Stimulated activated CD8-positive, alpha-beta memory T cell treated with anti-CD3 and anti-CD28 coated beads, Interleukin-2, amount 100 ng/mL, for 48 hours (primary cell): ENCODE measurements at places on chromosomes 11 and 22.

GRCh38 chr11:96145163-96145585, 197.8 kb downstream of the MAML2 start:
- no peak for DNase-seq

GRCh38 chr11:117950301-117950700, 21.1 kb upstream of the TMPRSS13 start:
- DNase-seq, result no peak

- DNase-seq, result no peak
Observed at GRCh38 chr11:117366248-117366647, 38.6 kb downstream of the CEP164 start.

GRCh38 chr11:129458756-129459535, 83.3 kb downstream of the BARX2 start:
- DNase-seq, result no peak

DNA sequence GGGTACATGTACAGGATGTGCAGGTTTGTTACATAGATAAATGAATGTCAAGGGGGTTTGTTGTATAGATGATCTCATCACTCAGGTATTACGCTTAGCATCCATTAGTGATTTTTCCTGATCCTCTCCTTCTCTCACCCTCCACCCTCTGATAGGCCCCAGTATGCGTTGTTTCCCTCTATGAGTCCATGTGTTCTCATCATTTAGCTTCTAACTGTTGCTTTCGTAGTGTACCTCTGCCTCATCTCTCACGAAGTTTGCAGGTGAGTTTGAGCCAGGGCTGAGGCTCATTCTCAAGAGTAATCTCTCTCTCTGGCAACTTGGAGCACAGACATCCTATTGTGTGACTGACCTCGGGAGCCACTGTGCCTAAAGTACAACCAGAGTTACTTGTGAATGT, 4.7 kb upstream of the HBE1 start:
- DNase-seq, result no peak

- no peak for DNase-seq
Observed at GRCh38 chr22:48279461-48279756, 1517.0 kb downstream of the TBC1D22A start.

- no peak for DNase-seq
Observed at GRCh38 chr11:99352642-99353041, 331.9 kb downstream of the CNTN5 start.

DNA sequence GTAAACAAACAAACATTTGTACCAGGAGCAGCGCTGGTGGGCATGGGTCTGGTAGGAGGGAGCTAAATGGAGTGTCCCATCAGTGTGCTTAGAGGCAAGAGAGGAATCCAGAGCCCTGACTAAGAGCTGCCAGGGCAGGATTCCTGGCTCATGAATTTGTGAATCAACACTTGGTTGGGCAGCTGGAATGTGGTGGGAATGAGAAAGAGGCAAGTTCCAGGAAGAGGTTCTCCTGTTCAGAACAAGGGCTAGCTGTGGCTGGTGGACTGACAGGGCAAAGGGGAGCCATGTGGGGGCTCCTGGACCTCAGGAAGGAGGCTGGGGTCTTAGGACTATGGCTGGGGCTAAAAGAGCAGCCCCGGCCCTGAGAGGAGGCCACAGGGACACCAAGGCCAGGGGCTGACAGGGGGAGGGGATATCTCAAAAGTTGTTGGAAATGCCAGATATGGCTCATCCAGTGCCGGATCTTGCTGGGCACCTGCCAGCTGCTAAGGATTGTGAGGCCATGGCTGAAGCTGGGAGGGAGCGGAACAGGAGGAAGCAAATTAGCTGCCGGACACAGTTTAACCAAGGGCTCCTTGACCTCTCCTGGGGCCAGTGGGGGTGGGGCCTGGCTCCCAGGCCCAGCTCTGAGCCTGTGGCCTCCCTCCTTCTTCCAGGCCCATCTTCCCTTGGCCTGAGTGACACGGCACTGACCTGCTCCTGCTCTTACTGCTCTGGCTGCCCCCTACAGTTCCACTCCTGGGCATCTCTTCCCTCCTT, 14.6 kb upstream of the P2RY6 start:
- no peak for DNase-seq

GRCh38 chr11:73997120-73997770, 11.6 kb downstream of the UCP3 start:
- no peak for DNase-seq

- DNase-seq, result no peak
Observed at GRCh38 chr11:123704341-123704740, 37.1 kb downstream of the ZNF202 start.

- DNase-seq, result no peak
Observed at GRCh38 chr11:75562836-75563484, 907 bp downstream of the SERPINH1 start.

DNA sequence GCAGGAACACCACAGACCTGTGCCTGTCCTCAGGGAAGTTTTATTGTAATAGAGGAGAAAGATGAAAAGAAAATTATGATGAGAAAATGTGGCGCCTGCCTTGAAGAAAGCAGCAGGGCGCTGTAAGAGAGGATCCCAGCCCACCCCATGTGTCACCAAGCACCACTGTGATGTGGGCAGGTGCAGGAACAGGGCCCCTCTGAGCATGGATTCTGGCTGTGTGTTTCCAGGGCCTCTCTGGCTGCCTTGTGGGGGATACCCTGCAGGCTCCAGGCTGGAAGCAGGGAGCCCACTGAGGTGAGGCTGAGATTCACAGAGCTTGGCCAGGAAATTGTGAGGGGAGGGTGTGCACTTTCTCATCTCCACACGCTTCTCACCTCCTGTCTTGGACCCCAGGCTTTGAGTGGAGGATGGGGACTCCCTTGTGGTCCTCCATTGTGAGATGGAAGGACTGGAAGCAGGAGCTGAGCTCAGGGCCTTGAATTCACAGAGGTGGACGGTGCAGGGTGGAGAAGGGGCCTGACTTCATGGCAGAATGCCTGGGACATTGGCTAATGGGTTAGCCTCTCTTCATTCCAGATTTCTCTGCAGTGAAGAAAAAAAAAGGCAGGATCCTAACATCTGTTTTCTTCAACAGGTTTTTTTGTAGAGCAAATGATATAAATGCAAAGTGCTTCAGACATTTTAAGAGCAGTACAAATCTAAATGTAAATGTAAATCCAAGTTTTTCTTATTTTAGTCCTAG, 246.6 kb upstream of the B3GAT1 start:
- DNase-seq, result no peak

- DNase-seq, result no peak
Observed at GRCh38 chr11:47288066-47288465, 18.1 kb downstream of the MADD start.

- DNase-seq, result no peak
Observed at GRCh38 chr11:47485107-47485506, 36.2 kb upstream of the RAPSN start.

DNA sequence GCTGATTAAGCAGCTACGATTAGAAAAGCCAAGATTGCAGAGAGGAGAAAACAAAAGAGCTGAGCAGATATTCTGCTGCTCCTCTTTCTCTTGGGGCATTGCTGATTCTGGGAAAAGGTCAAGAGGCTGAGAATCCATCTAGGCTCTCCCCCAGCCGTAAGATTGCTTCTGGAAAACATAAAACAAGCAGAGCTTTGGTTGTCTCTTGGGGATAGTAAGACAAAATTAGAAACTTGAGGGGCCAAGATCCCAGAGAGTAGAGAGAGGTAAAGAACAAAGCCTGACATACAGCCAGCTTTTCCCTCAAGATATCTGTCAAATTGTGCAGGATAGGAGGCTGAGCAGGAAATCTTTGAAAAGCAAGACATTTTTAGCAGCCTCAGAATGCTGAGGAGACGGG, 158.2 kb downstream of the TTC28 start:
- no peak for DNase-seq

DNA sequence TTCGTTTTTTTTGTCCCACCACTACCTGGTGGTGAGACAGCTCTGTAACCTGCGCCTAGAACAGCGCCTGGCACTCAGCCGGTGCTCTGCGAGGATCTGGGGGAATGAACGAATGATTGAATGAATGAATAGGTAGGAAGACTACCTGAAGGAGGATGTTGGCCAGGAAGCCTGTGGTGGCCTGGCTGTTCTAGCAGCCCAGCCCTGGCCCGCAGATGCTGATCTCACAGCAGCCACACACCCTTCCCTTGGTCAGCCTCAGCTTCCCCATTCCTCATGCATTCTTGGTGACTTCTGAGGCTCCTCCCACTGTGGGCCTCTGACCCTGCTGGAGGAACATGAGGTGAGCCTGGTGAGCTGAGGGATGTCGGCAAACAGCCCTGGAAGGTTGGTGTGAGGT, 3.7 kb downstream of the TRPM5 start:
- no peak for DNase-seq

GRCh38 chr11:12680246-12680939, 6.2 kb downstream of the TEAD1 start:
- DNase-seq, result no peak

GRCh38 chr11:72069787-72070251, 10.5 kb downstream of the NUMA1 start:
- DNase-seq, result no peak

- DNase-seq, result no peak
Observed at GRCh38 chr22:41650229-41650628, 29.1 kb downstream of the XRCC6 start.
